ENCODE measurements at places on chromosomes 12 and 14. TPM values are rescaled to one million over a fixed set of nuclear protein-coding genes. Genes with fewer than 3 reads are reported as not detected.

GRCh38 chr12:58424735-58425392 is 483.5 kb downstream of the ATP23 start:
- no peak for DNase-seq

- no peak for DNase-seq
Observed at GRCh38 chr12:87861791-87862190, 167.4 kb downstream of the C12orf50 start.

GRCh38 chr14:66242001-66242400 is 244.2 kb upstream of the CCDC196 start:
- DNase-seq: no peak

The DPPA3 gene
- not detected for total RNA-seq

DNA sequence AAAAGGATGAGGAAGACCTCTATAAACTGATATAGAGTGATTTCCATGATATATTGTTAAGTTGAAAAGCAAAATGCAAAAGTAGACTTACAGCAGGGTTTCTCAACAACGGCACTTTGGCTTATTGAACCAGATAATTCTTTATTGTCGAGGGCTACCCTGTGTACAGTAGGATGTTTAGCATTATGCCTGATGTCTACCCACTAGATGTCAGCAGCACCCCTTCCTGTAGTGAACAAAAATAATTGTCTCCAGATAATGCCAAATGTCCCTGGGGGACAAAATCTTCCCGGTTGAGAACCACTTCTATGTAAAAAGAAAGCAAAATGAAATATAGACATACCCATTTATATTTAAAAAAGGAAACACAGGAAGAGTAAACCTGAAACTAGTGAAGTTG is 32.4 kb downstream of the ABCD2 start:
- DNase-seq: no peak

DNA sequence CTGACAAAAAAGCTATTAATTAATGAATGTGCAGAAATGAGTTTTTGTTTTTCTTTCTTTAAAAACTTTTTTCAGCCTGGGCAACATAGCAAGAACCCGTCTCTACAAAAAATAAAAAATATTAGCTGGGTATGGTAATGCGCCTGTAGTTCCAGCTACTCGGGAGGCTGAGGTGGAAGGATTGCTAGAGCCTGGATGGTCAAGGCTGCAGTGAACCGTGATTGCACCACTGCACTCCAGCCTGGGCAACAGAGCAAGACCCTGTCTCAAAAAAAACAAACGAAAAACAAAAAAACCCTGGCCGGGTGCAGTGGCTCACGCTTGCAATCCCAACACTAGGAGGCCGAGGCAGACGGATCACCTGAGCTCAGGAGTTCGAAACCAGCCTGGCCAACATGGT is 7.9 kb downstream of the GIT2 start:
- no peak for DNase-seq

GRCh38 chr12:104219361-104219892 is 3.8 kb downstream of the TXNRD1 start:
- no peak for DNase-seq

The IQSEC3 gene
- total RNA-seq: 3.3 TPM

The KLHL33 gene
- total RNA-seq: not detected

GRCh38 chr12:5171701-5172100 is 128.0 kb downstream of the KCNA5 start:
- DNase-seq: no peak

- DNase-seq: no peak
Observed at GRCh38 chr12:92336641-92337040, 191.0 kb upstream of the BTG1 start.

GRCh38 chr12:83827193-83827592 is 1085.4 kb downstream of the SLC6A15 start:
- no peak for DNase-seq

The SLC39A2 gene
- 1.1 TPM for total RNA-seq

The SCAF11 gene
- total RNA-seq: 93.3 TPM

DNA sequence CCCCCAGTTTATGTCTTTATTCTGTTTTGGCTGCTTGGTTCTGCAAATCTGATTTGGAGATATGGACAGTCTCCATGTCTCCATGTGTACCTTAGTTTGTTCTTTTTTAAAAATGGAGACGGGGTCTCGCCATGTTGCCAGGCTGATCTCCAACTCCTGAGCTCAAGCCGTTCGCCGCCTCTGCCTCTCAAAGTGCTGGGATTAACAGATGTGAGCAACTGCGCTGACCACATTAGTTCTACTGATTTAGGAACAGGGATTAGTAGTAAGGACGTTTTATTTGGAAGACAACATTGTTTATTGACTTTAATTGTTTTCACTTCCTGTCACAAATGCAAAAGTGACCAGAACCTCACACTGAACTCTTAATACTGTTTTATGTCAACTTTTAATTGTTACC is 14.7 kb downstream of the AEBP2 start:
- no peak for DNase-seq

DNA sequence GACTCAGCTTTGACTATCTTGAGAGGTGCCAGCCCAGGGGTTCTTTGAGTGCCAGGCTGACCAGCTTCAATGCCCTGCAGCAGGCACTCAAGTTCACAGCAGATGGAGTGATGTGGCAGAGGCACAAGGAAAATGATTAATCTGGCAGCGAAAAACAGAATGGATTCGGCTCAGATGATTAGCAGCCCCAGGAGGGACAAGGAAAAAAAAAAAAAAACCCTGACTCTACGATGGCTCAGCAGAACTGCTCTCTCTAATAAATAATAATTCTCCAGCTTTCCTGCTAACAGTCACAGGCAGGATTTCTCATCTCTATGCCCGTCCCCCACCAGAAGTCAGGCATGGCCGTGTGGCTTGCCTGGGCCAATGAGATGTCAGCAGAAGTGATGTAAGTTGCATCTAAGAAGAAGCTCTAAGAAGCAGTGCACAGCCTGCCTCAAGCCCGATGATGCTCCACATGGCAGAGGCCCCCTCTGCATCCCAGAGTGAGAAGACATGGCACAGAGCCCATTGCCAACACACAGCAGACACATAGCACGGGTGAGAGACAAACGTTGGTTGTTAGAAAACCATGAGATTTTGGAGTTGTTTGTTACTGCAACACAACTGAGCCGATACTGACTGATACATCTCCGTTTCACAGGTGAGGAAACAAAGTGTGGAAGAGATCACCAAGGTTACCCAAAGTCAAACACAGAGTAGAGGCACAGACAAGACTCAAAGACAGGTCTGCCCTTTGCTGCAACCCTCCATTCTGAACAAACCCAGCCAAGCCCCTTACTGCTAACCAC is 111.0 kb downstream of the SCARB1 start:
- DNase-seq: no peak

The CALCOCO1 gene
- total RNA-seq: 175 TPM

- no peak for DNase-seq
Observed at GRCh38 chr12:32155961-32156529, 49.4 kb downstream of the BICD1 start.

GRCh38 chr14:96676166-96676565 is 121.0 kb upstream of the VRK1 start:
- DNase-seq: no peak

- no peak for DNase-seq
Observed at GRCh38 chr12:49864798-49865090, 21.8 kb upstream of the BCDIN3D start.

- no peak for DNase-seq
Observed at GRCh38 chr12:1034751-1035457, 43.9 kb downstream of the ERC1 start.

The ASCL1 gene
- total RNA-seq: not detected

- no peak for DNase-seq
Observed at GRCh38 chr14:21652209-21652808, 1.3 kb upstream of the OR4E2 start.

The TAS2R8 gene
- not detected for total RNA-seq

- DNase-seq: no peak
Observed at GRCh38 chr14:60253649-60254048, 4.6 kb downstream of the PPM1A start.

DNA sequence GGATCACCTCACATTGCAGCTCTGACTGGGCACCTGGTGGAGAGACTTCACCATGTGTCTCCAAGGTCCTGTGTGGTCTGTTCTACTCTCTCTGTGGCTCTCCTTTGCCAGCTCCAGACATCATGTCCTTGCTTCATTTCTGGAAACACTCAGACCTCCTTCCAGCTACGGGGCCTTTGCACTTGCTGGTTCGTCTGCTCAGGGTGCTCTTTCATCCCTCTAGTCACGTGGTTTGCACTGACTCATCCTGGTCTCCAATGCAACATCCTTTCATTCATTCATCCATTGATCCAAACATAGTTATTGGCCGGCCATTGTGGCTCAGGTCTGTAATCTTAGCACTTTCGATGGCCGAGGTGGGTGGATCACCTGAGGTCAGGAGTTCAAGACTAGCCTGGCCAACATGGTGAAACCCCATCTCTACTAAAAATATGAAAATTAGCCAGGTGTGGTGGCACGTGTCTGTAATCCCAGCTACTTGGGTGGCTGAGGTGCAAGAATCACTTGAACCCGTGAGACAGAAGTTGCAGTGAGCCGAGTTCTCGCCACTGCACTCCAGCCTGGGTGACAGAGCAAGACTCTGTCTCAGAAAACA is 23.9 kb upstream of the CCDC63 start:
- DNase-seq: peak; percentile 56

- no peak for DNase-seq
Observed at GRCh38 chr12:39431002-39431796, 11.7 kb downstream of the KIF21A start.

DNA sequence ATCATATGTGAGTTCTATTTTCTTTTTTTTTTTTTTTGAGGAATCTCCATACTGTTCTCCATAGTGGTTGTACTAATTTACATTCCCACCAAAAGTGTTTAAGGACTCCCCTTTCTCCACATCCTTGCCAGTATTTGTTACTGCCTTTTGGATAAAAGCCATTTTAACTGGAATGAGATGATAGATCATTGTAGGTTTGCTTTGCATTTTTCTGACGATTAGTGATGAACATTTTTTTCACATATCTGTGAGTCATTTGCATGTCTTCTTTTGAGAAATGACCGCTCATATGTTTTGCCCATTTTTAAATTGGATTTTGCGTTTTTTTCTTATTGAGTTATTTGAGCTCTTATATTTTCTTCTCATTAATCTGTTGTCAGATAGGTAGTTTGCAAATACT is 394.8 kb downstream of the LRFN5 start:
- DNase-seq: no peak

GRCh38 chr12:130835436-130835835 is 3.6 kb downstream of the STX2 start:
- DNase-seq: peak; percentile 13

DNA sequence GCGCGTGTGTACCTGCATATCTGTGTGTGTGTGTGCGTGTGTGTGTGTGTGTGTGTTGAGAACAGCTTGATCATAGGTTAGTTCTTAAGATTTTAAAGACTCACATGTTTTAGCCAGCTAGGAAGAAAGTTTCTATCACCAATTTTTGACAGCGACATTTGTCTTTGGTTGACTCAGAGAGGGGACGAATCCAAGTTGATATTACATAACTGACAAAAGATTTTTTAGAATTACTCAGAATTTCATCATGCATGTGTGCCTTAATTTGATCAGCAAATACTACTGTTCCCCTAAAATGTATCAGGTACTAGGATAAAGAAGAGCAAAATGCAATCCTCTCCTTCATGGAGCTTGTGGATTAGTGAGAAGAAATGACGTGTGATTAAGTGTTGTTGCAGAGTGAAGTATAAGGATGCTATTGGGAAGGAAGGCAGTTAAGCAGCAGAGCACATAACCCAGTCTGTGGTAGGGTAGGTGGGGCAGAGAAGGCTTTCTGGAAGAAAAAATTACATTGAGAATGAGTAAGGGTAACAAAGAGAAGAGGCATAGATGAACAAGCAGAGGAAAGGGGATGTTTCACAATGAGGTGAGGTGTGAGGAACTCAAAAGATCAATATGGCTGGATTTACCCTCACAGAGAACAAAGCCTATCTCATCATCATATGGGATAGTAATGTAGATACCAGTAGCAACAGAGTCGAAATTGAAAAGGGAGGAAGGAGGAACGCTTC is 77.5 kb downstream of the ELK3 start:
- no peak for DNase-seq

- DNase-seq: no peak
Observed at GRCh38 chr14:94476023-94476422, at the start of gene SERPINA9. TSS of gene SERPINA9 (minus strand) at chr14:94476197. CDS start at chr14:94469840, 6,357 bp downstream.

- DNase-seq: no peak
Observed at GRCh38 chr12:16919551-16919950, 313.6 kb upstream of the LMO3 start.

GRCh38 chr12:71239731-71240130 is 81.9 kb upstream of the TSPAN8 start:
- DNase-seq: no peak

The RNF212B gene
- not detected for total RNA-seq

- DNase-seq: no peak
Observed at GRCh38 chr12:122610911-122611310, 83.9 kb downstream of the KNTC1 start.

The LRRC43 gene
- total RNA-seq: not detected

The KLHDC2 gene
- total RNA-seq: 96.8 TPM

DNA sequence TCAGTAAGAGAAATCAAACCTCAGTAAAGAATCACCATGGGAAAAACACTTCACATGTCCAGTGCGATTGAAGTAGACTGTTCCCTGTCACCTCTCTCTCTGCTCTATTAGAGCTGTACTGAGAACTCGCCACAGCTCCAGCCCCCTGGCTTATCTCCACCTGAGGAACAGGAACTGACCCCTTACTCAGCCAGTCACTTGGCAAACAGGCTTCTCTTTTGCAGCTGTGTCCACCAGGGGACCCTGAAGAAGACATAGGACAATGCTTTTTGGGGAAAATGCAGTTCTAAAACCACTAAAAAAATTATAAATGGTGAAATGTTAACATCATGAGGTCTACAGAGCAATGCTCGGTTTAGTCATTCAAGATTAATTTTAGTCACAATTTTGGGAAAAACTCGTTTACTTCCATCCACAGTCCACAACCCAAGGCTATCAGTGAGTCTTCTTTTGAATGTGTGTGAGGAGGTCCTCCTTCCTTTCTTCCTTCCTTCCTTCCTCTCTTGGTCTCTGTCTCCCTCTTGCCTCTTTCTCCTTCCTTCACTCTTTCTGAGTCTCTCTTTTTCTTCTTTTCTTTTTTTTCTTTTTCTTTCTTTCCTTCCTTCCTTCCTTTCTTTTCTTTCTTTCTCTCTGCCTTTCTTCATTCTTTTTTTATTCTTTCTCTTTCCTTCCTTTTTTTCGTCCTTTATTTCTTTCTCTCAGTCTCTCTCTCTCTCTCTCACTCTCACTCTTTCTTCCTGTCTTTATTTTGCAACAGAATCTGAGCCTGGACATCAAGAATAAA is 1189.5 kb upstream of the TMEM132C start:
- DNase-seq: no peak

DNA sequence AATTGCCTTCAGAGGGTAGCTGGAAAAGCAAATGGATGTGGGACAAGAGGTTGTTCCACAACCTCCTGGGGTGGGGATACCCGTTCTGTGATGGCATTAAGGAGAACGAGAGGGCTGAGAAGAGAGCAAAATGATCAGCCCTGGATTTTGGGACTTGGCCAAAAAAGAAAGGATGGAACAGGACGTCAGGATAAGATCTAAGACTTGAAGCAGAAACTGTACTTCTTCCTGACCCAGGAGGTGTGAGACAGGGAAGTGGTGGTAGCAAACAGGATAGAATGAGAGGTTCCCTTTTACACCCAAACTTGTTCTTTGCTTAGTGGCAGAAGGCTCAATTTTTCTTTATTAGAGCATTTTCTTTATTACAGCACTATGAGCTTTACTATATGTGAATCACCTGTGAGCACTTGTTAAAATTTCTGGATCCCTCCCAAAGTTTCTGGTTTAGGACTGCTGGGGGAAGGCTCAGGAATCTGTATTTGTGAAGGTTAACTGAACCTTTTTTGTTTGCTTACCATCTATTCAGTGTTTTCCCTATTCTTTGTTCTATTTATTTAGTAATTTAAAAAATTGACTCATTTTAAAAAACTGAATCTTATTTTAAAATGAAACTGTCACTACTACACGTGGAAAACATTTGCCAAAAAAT is 59.2 kb downstream of the ERC1 start:
- no peak for DNase-seq

Data from Peyer's patch (tissue), 4 donors.